SW480 (cell line): ENCODE measurements at places on chromosomes 11 and 22.

- peak; percentile 9 for DNase-seq
Observed at GRCh38 chr22:31556627-31557203, 60.4 kb downstream of the SFI1 start.

GRCh38 chr11:60183591-60184205, 815 bp upstream of the MS4A6A start:
- no peak for DNase-seq

GRCh38 chr22:21759646-21760376, 24.2 kb upstream of the YPEL1 start:
- DNase-seq: no peak

DNA sequence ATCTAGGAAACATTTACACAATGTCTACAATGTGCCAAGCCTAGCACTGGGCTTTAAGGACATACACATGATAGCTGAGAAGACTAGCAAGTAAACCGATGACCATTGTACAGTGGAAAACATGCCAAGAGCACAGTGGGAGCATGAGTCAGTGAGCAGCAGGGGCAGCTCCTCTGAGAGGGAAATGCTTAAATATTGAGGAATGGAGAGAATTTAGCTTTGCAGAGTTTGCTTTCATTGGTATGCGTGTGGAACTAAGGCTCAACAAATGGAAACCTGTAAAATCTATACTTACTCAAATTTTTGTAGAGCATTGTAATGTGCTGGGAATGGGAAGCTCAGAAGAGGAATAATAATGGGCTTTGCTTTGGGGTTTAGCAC, 282.3 kb downstream of the ST3GAL4 start:
- DNase-seq: no peak

GRCh38 chr11:70169127-70169526, 34.0 kb upstream of the FADD start:
- no peak for DNase-seq

- peak; percentile 25 for DNase-seq
Observed at GRCh38 chr22:39439170-39439569, 17.6 kb upstream of the MGAT3 start.

- DNase-seq: no peak
Observed at GRCh38 chr11:75793966-75794365, 21.0 kb upstream of the UVRAG start.

DNA sequence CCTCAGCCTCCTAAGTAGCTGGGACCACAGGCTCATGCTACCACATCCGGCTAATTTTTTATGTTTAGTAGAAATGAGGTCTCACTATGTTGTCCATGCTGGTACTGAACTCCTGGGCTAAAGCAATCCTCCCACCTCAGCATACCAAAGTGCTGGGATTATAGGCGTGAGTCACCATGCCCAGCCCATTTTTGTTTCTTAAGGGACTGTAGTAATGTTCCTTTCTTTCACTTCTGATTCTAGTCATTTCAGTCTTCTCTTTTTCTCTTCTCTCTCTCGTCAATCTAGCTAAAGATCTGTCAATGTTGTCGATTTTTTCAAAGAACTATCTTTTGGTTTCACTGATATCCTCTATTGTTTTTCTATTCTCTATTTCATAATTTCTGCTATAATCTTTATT, 111.0 kb upstream of the APOA1 start:
- DNase-seq: no peak

DNA sequence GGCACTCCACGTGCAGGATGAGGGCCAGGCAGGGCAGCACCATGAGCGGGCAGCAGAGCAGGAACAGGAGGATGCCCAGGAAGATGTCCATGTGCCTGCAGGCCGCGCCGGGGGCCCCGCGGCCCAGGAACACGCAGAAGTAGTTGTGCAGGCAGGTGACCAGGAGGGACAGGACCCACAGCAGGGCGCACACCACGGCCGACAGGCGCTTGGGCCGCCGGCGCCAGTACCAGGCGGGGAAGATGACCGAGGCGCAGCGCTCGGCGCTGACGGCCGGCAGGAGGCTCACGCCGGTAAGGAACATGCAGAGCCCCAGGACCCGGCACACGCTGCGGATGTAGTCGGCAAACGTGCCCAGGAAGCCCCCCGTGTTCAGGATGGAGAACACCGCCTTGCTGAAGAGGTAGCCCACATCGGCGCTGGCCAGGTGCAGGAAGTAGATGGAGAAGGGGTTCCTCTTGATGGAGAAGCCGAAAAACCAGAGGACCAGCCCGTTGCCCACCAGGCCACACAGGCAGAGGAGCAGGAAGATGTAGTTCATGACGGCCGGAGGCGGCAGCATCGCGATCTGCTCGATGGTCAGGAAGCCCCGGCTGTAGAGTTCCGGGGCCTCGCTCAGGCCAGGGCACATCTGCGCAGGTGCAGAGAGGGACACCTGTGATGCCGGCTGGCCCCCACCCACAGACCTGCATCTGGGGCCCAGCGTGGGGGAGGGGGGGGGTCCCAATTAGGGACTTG, 7.2 kb downstream of the MRGPRF start:
- no peak for DNase-seq

DNA sequence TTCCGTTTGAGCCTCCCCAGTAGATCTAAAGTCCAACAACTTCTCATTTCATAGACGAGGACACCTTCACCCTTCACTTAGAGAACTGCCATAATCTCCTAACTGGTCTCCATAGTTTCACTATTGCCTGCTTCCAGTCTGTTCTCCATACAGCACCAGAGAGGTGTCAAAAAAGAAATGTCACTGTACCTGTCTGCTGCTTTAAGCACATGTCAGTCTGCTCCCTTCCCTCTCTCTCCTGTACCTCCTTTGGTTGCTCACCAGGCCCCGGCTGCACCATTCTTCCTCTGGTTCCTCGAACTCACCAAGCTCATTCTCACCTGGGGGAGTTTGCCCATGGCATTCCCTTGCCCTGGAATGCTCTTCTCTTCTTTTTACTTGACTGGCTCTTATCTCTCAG, 75.8 kb downstream of the NAV2 start:
- no peak for DNase-seq

GRCh38 chr11:108891143-108891542, 226.3 kb downstream of the DDX10 start:
- DNase-seq: no peak

DNA sequence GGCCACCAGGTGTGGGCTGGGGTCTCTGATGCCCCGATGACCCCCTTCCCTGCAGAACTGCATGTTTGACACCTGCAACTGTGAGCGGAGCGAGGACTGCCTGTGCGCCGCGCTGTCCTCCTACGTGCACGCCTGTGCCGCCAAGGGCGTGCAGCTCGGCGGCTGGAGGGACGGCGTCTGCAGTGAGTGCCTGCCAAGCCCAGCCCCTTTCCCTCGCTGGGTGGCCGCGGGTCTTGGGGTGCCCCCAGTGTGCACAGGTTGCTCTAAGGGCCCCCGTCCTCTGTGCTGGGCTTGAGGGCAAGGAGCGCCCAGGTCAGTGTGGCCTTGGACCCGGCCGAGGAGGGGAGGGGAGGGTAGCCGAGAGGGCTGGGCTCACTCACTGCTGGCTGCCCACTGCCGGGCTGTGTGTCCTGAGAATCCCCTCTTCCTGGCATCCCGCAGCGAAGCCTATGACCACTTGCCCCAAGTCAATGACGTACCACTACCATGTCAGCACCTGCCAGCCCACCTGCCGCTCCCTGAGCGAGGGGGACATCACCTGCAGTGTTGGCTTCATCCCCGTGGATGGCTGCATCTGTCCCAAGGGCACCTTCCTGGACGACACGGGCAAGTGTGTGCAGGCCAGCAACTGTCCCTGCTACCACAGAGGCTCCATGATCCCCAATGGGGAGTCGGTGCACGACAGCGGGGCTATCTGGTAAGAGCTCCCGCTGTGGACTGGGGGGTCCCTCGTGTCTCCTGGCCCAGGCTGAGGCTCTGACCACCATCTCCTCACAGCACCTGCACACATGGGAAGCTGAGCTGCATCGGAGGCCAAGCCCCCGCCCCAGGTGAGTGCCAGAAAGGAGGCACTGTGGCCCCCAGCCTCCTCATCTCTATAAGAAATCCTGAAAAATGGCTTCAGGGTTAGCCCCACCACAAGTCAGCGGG, 17.0 kb downstream of the MUC5AC start:
- DNase-seq: no peak

- DNase-seq: no peak
Observed at GRCh38 chr11:69848201-69848600, 29.0 kb upstream of the FGF3 start.

DNA sequence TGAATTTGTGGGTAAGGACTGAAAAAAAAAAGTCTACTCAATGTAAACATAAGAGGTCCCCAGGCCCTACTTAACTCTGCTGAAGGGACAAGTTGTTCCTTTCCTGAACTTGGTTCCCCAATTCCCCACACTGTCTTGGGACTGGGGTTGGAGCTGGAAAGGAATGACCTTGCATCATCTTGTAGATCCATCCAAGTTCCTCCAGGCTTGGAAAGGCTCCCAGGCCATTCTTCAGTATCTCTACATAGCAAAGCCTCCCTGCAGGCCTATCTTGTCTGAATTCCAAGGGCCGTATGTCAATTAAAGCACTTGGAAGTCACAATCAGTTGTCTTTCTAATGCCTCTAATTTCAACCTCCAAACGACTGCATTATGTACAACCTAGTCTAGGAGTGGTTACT, 361.2 kb downstream of the TMEM135 start:
- no peak for DNase-seq

GRCh38 chr22:49010070-49010863, 817.4 kb downstream of the BRD1 start:
- no peak for DNase-seq

DNA sequence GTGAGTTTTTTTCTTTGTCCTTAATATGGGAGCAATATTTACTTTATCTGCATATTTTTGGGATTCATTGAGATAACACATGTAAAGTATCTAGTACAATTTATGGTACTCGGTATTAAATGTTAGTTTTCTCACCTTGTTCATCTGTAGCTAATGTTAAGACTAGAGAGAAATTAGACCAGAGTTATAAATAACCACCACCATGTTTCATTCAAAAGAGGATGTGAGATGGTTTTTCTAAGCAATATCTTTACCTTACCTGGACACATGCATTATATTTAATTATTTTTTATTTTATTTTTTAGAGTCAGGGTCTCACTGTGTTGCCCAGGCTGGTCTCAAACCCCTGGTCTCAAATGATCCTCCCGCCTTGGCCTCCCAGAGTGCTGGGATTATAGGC, 18.4 kb downstream of the ARHGAP42 start:
- no peak for DNase-seq

DNA sequence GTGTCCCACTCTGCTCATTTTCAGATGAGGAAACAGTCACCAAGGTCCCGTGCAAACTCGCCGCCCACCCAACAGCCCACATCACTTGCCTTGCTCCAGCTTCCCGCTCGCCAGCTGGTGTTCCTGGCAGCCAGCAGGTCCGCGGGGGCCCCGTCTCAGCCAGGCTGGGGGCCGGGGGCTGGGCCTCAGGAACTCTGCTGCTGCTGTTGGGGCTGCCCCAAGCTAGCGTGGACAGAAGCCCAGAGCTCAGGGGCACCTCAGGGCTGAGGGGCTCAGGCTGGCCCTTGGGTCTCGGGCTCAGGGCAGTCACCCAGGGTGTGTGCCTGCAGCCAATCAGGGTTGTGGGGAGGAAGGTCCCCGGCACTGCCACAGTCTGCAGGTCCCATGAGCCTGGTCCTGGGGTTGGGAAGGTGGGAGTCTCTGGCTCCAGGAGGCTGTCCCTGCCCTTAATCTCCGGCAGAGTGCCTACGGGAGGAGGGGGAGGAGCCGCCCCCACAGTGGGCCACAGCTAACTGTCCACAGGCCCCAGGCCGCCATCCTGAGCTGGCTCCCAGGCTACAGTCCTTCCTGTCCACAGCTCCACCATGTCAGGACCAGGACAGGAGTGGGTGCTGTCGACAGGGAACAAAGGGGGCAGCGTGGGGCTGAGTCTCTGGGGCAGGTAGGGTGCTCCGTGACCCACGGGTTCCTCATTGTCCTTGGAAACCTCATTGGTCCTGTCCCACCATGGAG, 65.2 kb downstream of the ARFGAP3 start:
- DNase-seq: no peak

DNA sequence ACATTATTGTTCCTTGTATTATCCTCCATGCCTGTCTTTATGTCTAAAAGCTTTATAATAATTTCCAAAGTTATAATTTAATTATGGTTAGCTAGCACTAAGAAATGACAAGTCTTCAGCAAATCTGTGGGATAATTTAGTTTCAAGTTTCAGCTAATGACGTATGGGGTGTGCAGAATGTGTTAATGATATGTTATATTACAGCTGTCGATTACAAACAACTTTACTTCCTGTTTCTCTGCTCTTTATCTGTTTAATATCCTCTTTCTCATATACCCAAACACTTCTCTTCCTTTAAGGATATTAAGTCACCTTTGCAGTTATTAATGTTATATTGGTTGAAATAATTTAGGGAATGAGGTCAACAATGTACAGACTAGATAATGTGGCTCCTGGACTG, 161.8 kb downstream of the CASP12 start:
- DNase-seq: no peak

DNA sequence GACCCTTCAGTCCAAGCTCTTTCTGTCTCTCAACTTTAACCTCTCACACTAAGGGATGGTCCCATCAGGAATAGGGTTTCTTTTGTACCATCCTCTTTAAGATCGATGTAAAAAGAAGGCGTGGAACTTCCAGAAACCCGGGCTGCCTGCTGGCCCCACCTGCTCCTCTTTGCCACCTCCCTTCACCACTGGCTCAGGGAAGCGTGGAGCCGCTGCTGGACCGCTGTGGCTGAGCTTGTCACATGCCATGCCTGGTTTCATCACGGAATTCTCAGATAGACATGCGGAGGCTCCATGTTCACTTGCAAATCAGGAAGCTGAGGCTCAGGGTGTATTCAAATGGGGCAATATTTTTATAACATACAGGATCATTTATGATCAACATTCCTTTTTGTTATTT, 399.7 kb downstream of the BRD1 start:
- DNase-seq: no peak

GRCh38 chr11:63672936-63673539, 1.9 kb upstream of the ATL3 start:
- DNase-seq: peak; percentile 52

- no peak for DNase-seq
Observed at GRCh38 chr22:37210041-37210803, 2.1 kb downstream of the SSTR3 start.

GRCh38 chr22:43257549-43257948, 70.6 kb upstream of the TTLL12 start:
- DNase-seq: no peak

DNA sequence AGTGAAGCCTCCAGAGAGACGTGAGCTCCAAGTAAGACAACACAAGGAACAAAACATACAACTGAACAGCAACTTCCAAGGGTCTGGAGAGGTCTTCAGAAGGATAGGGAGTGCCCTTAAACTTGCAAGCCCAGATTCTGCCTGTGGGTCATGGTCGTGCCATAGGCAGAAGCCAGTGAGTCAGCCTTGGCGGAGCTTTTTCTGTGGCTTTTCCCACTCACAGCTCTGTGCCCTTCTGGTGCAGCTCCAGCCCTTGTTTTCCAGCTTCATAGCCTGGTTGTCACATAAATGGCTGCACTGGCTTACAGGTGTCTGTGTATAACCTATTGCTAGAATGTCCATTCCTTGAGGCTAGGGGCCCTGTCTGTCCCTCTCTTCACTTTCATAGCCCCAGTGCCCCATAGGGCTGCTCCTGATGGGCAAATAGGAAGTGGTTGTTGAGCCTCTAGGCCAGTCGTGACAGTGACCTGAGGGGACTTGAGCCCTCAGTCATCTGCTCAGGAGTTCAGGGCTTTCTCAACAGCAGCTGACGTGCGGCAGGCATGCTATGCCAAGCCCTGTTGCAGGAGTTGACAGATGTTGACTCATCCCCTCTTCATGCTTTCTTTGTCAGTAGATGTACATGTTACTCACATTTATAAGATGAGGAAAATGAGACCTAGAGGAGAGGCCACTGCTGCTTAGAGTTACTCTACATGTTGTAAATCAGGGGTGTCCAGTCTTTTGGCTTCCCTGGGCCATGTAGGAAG, 7.4 kb downstream of the MED15 start:
- DNase-seq: no peak

GRCh38 chr22:45585946-45586540, 83.4 kb downstream of the FBLN1 start:
- no peak for DNase-seq
